ENCODE measurements at places on chromosomes 1 and 21.

GRCh38 chr1:48202030-48202752 is 20.3 kb upstream of the SLC5A9 start:
- peak; percentile 18 for DNase-seq

- DNase-seq, result peak; percentile 84
Observed at GRCh38 chr1:76862447-76862846, 4.8 kb upstream of the ST6GALNAC5 start.

DNA sequence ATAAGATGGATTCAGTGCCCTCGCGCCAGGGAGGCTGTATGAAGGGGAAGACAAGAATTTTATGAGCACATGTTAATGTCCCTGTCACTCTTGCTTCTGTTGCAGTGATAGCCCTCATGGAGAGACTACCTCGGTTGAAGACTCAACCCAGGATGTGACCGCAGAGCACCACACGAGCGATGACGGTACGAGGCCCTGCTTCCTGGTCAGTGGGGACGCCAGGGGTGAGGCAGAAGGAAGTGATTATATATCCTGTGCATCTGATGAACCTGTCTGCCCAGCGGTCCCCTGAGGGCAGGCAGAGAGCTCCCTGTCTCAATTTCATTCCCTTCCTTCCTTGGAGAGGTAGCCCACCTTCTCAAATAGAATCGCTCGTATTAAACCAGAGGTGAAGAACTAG is 20.0 kb upstream of the IKBKE start:
- no peak for DNase-seq

DNA sequence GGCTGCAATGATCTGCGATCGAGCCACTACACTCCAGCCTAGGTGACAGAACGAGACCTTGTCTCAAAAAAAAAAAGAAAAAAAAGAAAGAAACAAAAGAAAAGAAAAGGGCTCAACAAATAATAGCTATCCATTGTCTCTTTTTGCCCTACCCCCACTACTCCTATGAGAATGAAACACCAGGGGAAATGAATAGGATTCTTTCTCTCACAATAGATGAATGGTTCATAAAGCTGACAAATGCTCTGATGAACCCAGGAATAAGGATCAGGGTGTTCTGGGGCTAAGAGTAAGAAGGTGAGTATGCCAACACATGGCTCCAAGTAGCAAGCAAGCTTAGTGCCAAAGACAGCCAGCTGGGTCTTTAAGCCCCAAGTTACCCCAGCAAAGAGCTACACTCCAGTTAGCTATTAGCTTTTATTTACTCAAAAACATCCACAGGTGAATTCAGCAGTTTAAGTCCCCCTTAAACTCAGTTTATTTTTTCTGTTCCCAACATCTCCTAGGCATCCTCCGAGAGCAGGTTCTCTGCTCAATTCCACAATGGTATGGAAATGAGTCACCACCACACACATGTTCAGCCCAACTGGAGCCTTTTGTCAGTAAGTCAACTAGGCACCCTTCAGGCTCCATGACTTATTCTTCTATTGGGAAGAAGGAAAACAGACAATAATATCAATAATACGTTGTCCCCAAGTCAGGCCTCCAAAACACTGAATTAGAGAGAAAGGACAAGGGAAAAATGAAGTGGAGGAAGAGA is 4.2 kb downstream of the ADORA3 start:
- no peak for DNase-seq

GRCh38 chr1:152000964-152001630 is 7.4 kb upstream of the S100A10 start:
- no peak for DNase-seq

- no peak for DNase-seq
Observed at GRCh38 chr1:44217809-44218410, 4.6 kb downstream of the DMAP1 start.

DNA sequence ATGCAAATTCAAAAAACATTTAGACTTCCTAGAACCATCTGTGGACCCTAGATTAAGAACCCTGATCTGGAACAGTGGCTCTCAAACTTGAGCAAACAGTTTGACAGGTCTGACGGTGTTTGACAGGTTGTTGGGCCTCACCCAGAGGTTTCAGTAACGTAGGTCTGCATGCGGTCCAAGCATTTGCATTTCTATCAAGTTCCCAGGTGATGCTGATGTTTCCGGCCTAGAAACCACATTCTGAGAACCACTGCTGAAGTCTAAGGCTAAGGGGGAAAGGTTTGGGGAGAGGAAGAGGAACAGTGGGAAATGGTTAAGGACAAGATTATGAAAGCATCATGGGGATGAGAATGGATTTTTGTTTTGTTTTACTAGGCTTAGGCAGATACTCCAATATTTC is 48.6 kb downstream of the MDM4 start:
- DNase-seq, result no peak

GRCh38 chr1:217040711-217041455 is 317.7 kb upstream of the ESRRG start:
- DNase-seq, result peak; percentile 32

GRCh38 chr21:35102488-35103371 is 53.6 kb upstream of the RUNX1 start:
- DNase-seq, result no peak

GRCh38 chr1:89761338-89761737 is 59.5 kb upstream of the LRRC8D start:
- DNase-seq, result no peak

- no peak for DNase-seq
Observed at GRCh38 chr21:35226968-35227744, 178.1 kb upstream of the RUNX1 start.

- DNase-seq, result no peak
Observed at GRCh38 chr1:221454096-221454495, 287.8 kb downstream of the DUSP10 start.

GRCh38 chr1:47562799-47563198 is 125.0 kb downstream of the FOXD2 start:
- no peak for DNase-seq

- no peak for DNase-seq
Observed at GRCh38 chr1:37994886-37995566, 5.2 kb upstream of the SF3A3 start.

- no peak for DNase-seq
Observed at GRCh38 chr1:203320591-203321272, 15.4 kb downstream of the BTG2 start.

DNA sequence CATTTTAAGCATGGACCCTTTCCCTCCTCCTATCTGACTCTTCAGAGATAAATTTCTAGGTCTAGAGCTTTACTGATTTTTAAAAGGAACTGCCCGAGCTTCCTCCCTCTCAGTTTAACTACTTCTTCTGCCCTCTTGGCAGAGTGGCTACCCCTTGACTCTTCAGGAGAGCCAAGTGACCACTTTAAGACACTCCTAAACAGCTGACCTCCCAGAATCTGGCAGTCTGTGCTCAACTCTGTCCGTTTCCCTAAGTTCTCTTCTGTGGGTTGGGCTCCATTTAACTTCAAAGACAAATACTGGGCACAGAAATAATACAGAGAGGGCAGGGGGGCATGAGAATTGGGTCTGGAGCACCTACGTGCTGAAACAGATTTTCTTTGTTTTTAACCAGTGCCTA is 196.3 kb upstream of the FOXD3 start:
- DNase-seq, result no peak

DNA sequence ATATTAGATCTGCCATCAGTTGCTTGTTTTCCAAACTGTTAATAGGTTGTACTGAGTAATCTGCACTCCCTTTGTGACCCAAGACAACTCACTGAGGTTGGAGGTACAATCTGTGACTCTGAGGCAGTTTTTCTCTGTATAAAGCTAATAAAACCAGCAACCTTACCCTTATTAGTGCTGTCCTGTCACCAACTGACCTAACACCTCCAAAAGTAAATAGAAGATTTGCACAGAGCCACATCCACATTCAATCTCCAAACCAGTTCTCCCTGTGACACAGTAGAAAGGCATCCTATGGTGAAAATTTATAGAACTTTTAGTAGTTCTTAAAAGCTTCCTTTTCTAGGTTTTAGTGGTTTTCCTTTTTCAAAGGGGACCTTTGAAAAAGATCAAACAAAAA is 140.4 kb upstream of the ADGRL2 start:
- DNase-seq, result no peak

- DNase-seq, result no peak
Observed at GRCh38 chr1:221085701-221086375, 206.6 kb downstream of the HLX start.

DNA sequence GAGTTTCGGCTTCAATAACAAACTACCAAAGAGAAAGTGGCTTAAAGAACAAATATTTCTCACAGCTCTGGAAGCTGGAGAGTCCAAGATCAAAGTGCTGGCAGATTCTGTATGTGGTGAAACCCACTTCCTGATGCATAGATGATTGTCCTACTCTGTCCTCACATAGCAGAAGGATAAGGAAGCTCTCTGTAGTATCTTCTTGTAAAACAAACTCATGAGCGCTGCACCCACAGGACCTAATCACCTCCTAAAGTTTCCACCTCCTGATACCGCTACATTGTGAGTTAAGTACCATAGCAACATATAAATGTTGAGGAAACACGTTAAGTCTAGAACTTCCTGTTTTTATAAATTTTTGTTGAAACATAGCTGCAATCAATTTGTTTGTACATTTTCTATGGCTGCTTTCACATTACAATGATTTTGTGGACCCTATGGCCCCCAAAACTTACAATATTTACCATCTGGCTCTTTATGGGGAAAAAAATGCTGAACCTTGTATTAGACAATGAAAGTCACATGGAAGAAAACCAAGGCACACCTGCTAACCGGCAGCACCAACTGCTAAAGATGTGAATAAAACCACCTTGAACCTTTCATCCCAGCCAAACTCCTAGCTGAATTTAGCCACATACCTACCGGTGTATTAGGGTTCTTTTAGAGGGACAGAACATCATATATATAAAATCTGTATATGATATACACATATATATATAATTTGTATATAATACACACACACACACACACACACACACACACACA is 1423.4 kb downstream of the NCAM2 start:
- no peak for DNase-seq

DNA sequence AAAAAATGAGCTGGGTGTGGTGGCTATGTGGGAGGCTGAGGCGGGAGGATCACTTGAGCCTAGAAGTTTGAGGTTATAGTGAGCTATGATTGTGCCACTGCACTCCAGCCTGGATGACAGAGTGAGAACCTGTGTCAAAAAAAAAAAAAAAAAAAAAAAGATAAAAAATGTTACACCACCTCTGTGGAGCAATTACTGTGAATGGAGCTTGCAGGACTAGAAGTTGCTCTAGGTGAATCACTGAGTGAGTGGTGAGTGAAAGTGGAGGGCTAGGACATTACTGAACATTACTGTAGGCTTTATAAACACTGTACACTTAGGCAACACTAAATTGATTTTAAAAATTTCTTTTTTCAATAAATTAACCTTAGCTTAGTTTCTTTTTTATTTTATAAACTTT is 21.9 kb downstream of the TLCD4 start:
- DNase-seq, result no peak

GRCh38 chr1:236561976-236562375 is 38.2 kb downstream of the LGALS8 start:
- DNase-seq, result no peak

DNA sequence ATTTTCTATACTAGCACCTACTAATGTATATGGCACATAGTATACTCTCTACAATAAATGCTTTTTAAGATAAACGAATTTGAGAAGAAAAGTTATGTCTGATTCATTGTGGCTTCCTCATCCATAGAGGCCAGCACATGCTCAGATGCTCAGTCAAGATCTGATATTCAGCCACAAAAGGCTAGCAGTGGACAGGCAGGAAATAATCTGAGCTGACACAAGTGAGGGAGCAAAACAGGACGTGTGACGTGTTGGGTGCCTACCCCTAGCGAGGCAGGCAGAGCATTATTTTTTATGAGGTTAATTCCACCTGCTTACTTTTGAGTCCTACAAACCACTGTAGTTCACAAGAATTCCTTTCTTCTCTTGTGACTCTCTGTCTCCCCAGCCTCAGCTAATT is 550.9 kb downstream of the SMYD3 start:
- DNase-seq, result no peak

GRCh38 chr1:165954940-165955339 is 127.5 kb downstream of the UCK2 start:
- DNase-seq, result no peak

- DNase-seq, result no peak
Observed at GRCh38 chr1:168834225-168834872, 105.3 kb upstream of the DPT start.

- no peak for DNase-seq
Observed at GRCh38 chr1:227073786-227074185, 133.7 kb downstream of the COQ8A start.

GRCh38 chr1:192629612-192630011 is 6.3 kb upstream of the RGS13 start:
- no peak for DNase-seq

DNA sequence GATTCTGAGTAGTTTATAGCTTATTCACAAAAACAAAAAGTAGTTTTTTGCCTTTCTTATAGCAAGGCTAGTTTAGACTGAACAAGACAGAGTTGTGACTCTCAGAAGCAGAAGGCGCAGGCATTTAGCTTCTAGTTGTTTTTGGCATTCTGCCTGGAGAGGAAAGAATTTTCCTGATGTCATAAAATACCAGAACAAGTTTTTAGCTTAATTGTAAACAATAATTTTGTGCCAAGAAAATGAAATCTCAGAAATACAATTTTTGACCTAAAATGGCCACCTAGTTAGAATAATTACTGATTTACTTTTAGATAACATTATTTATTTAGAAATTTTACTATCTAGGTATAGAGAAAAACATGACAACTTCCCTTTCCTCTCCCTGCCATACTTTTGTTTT is 1.0 kb downstream of the DNAJB4 start:
- peak; percentile 79 for DNase-seq

- DNase-seq, result no peak
Observed at GRCh38 chr1:7011826-7012225, 226.6 kb downstream of the CAMTA1 start.

- no peak for DNase-seq
Observed at GRCh38 chr1:66166753-66167152, 367.2 kb upstream of the SGIP1 start.

DNA sequence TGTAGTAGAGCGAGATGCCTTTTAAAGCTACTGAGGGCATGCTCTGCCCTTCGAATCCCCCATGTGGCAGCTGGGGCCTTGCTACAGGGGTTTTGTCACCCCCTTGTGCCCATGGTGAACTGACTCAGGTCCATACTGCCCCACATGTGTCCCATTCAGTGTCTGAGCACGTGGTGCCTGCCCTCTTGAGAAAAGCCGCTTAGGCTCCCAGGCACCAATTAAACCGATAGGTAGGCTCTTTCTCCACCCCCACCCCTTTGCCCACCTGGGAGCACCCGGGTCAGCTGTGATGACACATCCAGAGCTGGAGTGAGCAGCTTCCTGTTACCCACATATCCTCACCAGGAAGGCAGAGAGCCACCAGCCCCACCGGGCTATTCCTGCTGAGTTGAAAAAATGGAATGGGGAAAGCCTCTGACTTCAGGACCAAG is 30.5 kb downstream of the TMCC2 start:
- no peak for DNase-seq

DNA sequence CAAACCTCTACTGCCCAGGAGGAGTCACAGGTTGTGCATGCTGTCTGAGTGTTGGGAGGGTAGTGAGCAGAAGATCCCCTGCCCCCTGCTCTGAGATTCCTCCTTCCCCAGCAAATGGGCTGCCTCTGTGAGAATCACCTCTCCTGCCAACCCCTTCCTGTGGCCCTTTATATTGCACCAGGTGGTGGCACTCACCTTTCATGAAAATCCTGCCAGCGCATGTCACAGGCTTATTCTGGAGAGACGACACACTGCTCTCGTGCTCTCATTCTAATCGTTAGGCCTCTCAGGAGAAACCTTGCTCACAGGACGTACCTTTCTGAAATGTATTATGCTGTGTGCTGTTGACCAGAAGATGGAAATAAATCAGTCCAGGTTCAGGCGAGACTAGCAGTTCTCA is 113.7 kb downstream of the RGL1 start:
- DNase-seq, result no peak

- no peak for DNase-seq
Observed at GRCh38 chr1:20847611-20848080, 60.5 kb upstream of the HP1BP3 start.
